NCI-H1694 (cell line): ENCODE measurements at places on chromosomes 7 and 10.

DNA sequence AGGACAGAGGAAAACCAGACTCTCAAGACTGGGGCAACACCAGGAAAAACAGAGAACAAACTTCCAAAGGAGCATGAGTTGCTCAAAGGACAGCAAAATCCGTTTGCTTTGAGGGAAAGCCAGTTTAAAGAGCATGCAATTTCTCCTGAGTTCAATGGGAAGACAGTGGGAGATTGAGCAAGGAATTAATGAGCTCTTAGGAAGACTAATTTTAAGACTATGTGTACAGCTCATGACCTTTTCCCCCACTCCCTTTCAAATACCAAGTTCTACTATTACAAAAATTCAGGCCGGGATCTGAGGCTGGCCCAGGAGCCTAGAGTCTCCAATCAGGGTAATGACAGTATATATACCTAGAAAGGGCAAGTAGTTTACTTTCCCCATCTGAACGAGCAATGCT lies 79.2 kb downstream of the EPDR1 start:
- DNase-seq, result no peak

DNA sequence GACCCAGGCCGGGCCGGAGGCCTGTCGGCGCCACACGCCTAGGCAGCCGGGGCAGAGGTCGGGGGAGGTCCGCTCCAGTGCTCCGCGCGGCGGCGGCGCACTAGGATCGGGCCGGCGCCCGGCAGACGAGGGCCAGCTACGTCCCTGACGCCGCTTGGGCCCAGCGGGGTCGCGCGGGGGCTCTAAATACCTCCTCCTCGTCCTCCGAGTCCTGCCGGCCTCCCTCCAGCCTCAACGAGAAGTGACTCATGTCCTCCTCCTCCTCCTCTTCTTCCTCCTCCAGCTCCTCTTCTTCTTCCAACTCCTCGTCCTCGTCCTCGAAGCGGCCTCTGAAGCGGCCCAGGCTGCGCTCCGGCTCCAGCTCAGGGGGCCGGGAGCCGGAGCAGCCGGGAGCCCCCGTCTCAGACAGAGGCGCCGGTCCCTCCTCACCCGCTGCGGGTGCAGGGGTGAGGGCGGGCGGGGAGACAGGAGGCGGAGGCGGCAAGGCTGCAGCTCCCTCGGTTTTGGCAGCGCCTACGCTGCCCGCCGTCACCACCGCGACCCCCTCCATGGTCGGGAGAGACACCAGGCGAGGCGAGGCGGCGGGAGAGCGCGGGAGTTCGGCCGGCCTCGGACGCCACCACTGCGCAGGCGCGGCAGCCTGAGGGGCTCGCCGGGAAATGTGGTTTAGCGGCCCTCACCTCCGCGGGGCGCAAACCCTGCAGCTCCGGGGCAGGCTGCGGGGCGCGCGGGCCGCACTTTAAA lies at the start of gene PCGF6:
PCGF6 (minus strand) TSS at position 624 of the 744 bp plus-strand sequence; CDS start at position 550, 74 bp downstream.
- DNase-seq, result peak; percentile 23

DNA sequence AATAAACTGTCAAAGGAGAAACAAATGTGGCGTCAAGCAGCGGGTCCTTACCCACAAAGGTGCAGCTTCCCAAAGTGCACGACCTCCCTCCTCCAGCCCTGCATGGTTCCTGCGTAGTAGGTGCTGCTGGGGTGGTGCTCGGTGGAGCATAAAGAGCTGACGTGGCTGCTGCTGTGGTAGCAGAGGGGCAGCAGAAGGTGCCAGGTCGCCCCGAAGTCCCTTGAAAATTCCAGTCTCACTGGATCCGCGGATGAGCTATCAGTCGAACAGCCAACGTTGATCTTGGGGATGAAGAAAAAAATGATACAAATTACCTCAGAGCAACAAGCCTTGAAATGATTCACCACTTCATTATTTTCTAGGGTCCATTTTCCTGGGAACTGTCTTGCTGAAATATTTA lies 105.0 kb upstream of the SLC26A5 start:
- no peak for DNase-seq

DNA sequence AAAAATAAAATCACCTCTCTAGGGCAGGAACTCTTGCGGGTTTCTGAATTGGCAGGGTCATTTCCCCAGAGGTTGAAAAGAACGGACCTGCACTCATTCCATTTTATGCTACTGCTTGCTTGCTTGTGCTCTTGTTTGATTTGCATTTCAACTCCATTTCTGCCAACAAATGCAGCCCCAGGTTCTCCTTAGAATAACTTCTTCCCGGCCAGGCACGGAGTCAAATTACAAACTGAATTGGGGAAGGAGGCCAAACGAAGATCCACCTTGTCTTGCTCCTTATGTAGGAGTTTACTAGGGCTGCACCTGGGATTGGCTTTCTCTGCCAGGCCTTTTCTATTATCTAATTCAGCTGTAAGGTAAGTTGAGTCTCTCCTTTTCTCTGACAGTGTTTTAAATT lies 79.6 kb downstream of the HGF start:
- DNase-seq, result no peak

- no peak for DNase-seq
Observed at GRCh38 chr7:27999829-28000228, 180.8 kb downstream of the JAZF1 start.

- no peak for DNase-seq
Observed at GRCh38 chr7:16404636-16405035, 16.7 kb downstream of the CRPPA start.

- DNase-seq, result no peak
Observed at GRCh38 chr7:36820527-36821170, 96.4 kb upstream of the AOAH start.

DNA sequence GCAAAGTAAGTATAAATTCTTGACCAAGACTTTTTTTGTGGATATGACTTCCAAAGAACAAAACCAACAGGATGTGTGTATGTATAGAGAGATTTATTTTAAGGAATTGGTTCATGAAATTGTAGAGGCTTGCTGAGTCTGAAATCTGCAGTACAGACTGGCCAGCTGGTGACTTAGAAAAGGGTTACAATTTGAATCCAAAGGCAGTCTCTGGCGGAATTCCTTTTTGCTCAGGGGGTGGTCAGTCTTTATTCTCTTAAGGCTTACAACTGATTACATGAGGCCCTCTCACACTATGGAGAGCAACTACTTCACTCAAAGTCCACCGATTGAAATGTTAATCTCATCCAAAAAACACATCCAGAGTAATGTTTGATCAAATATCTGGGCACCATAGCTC lies 100.1 kb upstream of the IMMP2L start:
- no peak for DNase-seq

DNA sequence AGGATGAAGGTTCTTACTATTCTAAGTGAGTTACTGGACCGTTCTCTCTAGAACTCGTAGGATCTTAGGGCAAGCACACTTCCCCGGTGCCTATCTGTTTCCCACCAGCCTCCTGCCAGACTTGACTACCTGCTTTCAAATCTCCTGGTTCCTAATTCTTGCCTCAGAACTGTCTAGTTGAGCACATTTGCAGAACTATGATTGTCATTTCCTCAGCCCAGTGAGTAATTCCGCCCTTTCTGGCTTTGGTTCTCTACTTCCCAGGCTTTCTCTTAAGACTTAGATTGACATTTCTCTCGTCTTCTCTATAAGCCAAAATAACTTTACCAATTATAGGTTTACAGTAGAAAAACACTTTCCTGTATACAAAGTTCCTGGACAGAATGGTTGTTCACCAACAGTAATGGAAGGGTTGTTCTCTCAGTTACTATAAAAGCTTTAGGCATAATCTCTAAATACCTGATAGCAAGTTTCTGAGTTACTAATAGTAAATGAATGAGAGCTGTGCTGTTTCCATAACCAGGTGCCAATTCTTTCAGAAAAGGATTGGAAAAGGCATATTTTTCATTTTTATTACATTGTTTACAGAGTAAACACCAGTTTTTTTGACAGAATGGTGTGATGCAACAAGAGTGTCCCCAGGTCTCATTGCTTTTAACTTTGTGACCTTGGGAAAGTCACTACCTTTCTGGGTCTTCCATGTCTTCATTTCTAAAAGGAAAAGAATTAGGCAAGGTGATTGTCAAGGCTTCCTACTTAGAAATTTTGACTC lies 41.1 kb downstream of the PLEKHA8 start:
- DNase-seq, result no peak

DNA sequence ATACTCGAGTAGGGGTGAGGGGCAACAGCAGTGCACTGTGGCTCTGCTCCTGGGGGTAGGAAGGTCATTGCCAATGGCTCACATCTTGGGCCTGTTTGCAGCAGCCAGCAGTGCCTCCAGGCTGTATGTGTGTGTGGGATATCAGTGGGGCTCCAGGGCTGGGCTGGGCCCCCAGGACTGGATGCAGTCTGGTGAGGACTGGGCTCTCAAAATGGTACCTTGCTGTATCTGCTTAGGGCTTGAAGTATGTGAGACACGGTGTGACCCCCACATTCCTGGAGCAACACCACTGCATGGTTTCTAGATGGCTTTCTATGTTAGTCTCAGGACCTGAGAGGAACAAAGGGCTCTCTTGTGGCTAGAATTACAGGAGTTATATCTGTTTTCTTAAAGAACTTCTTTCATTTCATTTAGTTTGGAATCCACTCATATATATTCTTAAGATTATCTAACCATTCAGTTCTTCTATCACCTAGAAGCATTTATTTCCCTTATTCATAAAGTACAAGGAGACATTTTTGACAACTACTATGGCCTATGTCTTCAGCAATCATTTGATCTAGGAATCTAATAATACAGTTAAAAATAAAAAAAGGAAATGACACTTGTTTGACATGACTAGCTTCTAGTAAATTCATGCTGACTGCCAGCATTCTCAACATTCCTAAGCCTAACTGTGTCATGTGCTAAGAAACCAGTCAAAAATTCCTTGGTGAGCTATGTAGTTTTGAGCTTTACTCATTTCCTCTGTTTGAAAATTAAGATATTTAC lies 443.2 kb upstream of the SEMA3A start:
- DNase-seq, result no peak

DNA sequence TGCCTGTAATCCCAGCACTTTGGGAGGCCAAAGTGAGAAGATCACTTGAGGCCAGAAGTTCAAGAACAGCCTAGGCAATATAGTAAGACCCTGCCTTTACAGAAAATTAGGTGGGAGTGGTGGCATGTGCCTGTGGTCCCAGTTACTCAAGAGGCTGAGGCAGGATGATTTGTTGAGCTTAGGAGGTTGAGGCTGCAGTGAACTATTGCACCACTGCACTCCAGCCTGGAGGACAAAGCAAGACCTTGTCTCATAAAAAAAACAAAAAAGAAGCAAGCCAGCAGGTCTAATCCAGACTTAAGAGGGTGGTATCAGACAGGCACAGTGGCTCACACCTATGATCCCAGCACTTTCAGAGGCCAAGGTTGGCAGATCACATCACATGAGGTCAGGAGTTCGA lies 24.5 kb upstream of the KCTD7 start:
- DNase-seq, result no peak
